RKO (cell line): ENCODE measurements at places on chromosomes 11 and 22.

DNA sequence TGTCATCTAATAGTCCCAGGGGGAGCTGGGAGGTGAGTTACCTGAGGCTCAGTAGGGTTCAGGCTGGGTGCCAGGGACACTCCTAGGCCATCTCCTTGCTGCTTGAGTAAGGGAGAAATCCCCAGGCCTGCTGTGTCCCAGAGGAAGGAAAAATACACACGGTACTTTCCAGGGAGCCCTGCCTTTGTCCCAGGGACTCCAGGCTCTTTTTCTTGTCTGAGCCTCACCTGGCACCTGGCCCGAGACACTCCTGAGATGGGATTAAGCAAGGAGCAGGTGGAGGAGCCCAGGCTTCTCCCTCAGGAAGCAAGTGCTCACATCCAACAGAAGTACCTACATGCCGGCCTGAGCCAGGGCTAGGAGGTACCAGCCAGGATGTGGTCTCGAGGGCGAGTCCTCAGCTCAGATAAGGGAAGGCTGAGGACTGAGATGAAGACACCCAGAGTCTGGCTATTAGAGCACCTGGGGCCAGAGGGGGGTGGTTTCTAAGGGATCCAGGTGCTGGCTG lies 899 bp upstream of the KLHDC7B start:
- no peak for DNase-seq

DNA sequence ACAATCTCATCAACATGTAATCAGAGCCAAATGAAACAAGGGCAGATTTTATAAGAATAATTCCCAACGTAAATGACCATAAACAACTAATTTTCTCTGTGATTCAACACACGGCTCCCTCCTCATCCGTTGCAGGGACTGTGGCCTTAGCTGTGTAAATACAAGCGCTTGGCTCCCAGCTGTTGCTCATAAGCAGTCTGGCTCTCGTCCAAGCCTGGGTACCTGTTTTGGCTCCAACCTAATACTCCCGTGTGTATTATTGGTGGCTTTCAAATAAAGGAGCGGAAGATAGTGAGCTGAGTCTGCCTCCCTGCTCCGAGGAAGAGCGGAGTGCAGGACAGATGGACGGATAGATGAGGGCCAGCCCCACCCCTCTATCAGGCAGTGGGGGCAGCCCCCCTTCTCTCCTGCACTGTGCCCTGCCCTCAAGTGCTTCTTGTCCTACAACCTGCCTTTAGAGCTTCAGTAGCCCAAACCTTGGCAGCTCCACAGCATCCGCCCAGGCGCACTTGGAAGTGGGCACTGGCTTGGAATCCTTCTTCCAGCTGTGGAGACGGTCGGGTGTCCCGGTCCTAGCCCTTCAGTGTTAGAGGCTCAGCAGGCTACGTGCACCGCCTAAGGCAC lies 670.9 kb downstream of the BRD1 start:
- no peak for DNase-seq

DNA sequence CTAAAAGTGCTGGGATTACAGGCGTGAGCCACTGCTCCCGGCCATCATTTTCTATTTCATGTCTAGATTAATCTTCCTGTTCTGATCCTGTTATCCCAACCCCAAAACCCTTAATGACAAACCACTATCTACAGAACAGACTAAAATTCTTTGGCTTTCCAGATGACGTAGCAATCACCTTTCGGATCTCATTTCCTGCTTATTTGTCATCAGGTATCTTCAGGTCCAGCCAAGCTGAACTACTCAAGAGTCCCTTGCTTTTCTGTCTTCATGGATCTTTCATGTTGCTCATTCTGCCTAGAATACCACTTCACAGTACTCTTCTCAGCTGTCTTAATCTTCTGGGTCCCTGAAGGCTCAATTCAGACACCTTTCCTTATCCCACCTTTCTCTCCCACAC lies 27.4 kb upstream of the IPO7 start:
- DNase-seq: no peak

- peak; percentile 85 for DNase-seq
These were observed 398 bp upstream of the ATG16L2 start for GRCh38 chr11:72813740-72814285.

- no peak for DNase-seq
These were observed 65.6 kb downstream of the INSC start for GRCh38 chr11:15180212-15180792.

- no peak for DNase-seq
These were observed 168.6 kb downstream of the FAT3 start for GRCh38 chr11:92393218-92393617.

DNA sequence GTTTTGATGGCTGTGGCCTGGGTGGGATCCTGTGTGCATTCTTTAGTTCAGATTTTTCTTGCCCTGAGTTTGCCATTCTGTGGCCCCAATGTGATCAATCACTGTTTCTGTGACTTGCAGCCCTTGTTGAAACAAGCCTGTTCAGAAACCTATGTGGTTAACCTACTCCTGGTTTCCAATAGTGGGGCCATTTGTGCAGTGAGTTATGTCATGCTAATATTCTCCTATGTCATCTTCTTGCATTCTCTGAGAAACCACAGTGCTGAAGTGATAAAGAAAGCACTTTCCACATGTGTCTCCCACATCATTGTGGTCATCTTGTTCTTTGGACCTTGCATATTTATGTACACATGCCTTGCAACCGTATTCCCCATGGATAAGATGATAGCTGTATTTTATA lies 620 bp downstream of the OR4C16 start:
- no peak for DNase-seq

GRCh38 chr11:130787092-130787616 lies 129.1 kb downstream of the SNX19 start:
- DNase-seq: no peak

DNA sequence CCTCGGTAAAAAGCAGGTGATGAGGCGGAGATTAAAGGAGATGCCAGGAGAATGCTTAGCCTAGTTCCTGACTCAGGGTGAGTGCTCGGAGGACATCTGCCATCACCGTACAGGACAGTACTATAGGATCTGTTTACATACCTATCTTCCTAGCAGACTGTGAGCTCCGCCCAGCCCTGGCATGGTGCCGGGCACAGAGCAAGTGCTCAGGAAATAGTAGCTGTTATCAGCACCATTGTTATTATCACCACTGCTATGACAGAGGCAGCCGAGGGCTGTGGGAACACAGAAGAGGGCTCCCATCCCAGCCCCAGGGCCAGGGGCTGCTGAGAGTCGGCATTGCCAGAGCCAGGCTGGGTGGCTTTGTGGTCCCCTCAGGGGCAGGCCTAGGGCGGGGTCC lies 642 bp upstream of the SEPTIN3 start:
- no peak for DNase-seq

- peak; percentile 16 for DNase-seq
These were observed 86.6 kb upstream of the ARHGAP32 start for GRCh38 chr11:129278586-129279319.

GRCh38 chr11:70885281-70886231 lies 366.8 kb downstream of the SHANK2 start:
- no peak for DNase-seq

DNA sequence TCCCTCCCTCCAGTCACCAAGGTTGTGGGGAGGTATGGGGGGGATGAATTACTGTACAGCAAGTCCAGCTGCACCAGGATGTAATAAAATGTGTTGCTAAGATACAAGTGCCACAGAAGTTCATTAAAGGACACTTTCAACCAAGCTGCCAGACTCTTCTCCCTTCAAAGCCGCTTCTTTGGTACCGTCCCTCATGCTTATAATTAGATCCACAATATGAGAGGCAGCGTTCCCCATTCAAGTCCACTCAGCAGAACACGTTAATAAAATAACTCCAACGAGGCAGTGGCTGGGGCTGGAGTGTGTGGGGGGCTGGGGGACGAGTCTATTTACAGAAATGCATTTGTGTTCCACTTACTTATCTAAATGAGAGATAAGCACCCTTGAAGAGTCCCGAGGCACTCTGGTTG lies 14.7 kb downstream of the PHF21B start:
- DNase-seq: no peak

- DNase-seq: peak; percentile 27
These were observed 124.5 kb downstream of the COMMD9 start for GRCh38 chr11:36164506-36165250.

GRCh38 chr11:117492578-117493251 lies 165.1 kb downstream of the CEP164 start:
- DNase-seq: no peak

GRCh38 chr11:100682247-100682969 lies 4.7 kb upstream of the ARHGAP42 start:
- DNase-seq: peak; percentile 57

DNA sequence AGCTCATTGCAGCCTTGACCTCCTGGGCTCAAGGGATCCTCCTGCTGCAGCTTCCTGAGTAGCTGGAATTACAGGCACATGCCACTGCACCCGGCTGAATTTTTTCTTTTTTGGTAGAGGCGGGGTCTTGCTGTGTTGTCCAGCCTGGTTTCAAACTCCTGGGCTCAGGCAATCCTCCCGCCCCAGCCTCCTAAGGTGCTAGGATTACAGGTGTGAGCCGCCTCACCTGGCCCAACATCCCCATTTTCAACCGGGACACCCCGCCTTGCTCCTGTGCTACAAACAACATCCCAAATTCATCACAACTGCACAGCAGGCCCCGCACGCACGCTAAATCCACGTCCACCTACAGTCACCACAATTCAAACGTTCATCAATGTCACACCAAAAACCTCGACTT lies 61.0 kb downstream of the ARFGAP3 start:
- DNase-seq: no peak

- DNase-seq: no peak
These were observed 131.2 kb upstream of the RCN1 start for GRCh38 chr11:31959716-31960115.

GRCh38 chr22:36331912-36332622 lies 55.7 kb downstream of the MYH9 start:
- DNase-seq: no peak

DNA sequence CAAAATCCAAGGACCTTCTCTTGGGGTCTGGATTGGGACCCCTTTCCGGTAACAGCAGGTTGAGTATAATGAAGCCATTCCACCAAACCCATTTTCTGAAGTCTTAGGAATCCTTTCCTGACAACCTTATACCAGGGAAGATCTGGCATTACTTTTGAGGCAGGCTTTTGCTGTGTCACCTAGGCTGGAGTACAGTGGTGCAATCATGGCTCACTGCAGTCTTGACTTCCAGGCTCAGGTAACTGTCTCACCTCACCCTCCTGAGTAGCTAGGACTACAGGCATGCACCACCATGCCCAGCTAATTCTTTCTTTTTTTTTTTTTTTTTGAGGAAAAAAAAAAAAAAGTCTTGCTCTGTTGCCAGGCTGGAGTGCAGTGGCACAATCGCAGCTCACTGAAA lies 55.8 kb upstream of the TREH start:
- DNase-seq: no peak

DNA sequence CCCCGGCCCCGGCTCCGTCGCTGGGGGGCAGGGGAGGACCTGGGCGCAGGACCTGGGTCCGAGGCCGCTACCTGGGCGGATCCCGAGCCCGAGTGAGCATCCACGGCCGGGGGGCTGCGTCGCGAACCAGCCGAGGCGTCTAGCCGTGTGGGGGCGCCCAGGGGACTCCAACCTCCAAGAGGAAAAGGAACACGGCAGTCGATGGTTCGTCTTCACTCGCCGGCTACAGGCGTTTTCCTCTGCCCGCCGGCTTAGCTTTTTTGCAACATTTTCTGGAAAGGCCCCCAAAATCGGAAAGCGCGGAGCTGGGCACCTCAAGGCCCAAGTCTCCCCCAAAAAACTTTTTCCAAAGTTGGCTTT lies 666 bp downstream of the PDGFB start:
- DNase-seq: no peak

DNA sequence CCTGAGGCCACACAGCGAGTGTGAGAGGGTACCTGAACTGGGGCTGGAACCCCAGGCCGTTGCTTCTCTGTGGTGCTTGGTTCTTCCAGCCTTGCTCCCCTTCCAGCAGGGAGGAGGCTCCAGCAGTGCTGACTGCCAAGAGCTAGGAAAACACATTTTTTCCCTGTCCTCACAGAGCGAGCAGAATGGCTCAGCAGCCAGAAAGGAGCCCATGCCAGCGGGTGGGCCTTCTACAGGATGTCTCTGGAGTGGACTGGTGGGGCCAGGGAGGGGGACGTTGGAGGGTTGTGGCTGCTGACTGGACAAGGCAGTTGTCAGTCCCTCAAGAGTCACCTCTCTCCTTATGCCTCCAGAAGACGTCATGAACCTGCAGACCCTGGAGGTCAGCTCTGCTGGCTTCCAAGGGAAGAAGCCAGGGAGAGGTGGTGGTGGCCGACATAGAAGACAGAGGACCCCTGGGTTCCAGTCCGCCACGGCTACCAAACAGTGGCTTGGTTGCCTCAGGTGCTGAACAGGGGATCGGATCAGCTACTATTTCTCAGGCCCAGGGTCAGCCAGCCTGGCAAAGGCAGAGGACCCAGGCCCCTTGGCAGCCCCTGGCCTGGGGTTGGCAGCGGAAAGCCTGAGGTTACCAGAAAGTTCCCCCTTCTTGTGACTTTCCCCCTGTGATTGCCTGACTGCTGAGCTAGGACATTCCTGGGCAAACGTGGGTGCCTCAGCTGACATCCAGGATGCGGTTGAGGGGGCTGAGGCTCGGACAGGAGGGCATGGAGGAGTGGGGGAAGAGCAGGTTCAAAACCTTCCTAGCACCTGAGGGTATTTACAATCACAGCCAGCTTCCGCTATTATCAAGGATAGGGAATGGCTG lies 3.7 kb downstream of the MAFF start:
- DNase-seq: no peak

DNA sequence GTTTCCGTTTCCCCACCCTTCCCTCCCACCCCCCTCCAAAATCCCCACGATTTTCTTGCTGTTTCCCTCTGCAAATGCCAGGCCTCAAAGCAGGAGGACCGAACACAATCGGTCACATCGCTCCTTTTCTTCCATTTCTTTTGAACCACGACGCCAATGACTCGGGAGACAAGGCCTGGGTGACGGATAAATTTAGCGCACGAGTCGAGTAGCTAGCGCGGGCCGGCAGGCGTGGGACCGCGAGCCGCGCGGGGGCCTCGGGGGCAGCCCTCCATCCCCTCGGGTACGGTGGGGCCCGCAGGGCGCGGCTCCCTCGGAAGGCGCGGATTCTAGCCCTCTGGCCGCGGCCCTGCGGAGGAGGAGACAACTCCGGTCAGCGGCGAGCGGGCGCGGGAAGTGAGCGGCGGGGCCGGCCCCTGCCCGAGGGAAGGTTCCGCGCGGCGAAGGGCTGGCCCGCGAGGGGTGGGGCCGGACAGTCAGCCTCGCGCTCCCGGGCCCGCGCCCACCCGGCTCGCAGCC lies 414 bp downstream of the JOSD1 start:
- peak; percentile 56 for DNase-seq

- DNase-seq: peak; percentile 56
These were observed 44.4 kb downstream of the CHRDL2 start for GRCh38 chr11:74686792-74687191.

DNA sequence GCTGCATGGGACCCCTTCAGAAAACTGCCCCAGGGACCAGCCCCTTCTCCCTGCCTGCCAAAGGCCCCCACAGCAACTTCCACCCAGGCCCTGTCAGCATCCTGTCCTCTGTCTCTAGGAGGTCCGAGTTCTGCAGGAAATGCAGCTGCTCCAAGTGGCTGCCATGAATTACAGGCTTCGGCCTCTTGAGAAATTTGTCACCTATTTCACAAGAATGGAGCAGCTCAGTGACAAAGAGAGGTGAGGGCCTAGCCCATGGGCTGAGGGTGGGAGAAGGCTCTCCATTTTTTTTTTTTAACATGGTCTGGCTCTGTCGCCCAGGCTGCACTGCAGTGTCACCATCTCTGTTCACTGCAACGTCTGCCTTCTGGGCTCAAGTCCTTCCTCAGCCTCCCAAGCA lies 7.3 kb downstream of the RGL4 start:
- no peak for DNase-seq
